Aorta (tissue), 5 donors: ENCODE measurements at places on chromosomes 7 and 10. TPM values are rescaled to one million over a fixed set of nuclear protein-coding genes. Genes with fewer than 3 reads are reported as not detected.

DNA sequence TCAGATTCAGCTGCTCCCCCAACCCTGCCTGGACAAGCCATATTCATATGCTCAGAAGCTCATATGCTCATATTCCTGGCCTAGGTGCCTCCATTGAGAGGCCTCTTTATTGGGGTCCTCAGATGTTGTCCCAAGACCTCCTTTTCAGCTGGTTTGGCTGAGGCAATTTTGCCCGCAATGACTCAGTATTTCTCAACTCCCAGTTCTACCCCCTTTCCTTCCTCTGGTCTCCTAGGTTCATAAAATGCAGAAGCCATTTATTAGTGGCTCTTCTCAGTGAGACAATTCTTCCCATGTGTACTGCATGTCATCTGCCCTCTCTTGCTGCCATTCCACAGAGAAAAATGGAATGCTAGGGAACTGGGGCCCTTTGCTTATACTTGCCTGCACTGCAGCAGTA is 110.7 kb downstream of the INHBA start:
- H3K4me1 ChIP-seq = no peaks in the 10 kb centered on the region
- no peak overlapping the region for H3K27ac ChIP-seq
- H3K27me3 ChIP-seq = no peaks in the 10 kb centered on the region
- no peaks in the 10 kb centered on the region for H3K36me3 ChIP-seq

DNA sequence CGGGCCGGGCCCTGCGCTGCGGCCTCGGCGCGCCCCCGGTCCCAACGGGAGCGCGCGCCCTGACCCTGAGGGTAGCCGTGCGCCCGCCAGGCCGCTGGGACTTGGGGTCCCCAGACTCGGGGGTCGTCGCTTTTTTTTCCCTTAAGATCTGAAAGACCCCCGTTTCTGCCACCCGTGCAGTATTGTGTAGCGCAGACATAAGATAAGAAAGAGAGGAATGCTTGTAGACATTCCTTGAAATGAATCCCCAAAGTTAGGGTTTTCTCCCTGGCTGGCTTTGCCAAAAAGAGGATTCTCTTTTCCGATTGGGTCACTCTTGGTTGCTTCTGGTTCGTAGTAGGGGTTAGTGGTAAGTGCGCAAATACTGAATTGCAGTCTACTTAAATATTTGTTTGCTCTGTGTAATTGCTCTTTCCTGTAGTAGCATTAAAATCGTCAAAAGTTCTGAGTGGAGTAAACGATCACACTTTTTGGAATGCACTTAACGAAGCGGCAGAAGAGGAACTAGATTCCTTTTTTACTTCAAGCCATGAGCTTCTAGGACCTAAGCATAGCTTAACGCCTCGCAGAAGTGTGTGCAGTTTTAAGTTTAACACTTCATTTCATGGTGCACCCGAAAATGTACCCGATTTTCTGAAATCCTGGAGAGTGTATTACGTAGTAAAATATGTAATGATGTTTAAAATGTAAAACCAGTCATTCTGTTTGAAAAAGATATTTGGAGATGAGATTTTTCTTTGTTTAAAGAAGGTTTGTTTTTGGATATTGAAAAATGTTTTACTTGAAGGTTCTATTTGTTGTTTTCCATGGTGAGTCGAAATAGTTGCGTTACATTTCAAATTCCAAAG is 1.3 kb downstream of the CUL1 start:
- H3K4me1 ChIP-seq = peaks cover 7% of the 10 kb centered on the region
- DNase-seq = no peak
- H3K4me3 ChIP-seq = peak overlapping the region; percentile 99
- H3K27me3 ChIP-seq = no peaks in the 10 kb centered on the region

DNA sequence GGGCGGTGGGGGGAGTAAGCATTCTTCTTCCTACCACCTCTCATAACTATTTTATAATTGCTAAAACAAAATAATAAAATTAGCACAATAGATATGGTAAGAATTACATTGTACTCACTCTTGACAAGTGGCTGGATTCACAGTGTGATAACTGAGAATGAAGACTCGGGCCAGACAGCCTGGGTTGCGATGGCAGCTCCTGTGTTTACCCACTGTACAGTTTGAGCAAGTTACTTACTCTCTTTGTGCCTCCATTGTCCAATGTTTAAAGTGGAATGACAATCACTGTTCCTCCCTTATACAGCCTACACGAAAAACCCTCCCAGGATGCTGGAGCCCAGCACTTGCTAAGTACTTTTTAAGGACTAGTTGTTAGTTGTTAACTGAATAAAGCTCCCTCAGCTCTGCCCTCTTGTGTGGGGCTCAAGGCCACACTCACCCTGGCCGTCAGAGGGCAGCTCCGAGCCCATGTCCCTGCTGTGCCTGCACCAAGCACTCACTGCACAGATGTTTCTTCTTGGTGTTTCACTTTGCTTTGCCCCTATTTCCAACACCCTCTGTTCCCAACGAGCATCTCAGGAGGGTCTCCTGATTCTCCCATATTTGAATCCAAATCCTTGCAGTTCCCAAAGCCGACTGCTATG is 56.4 kb upstream of the NPS start:
- H3K27me3 ChIP-seq = no peaks in the 10 kb centered on the region
- no peak overlapping the region for H3K27ac ChIP-seq
- no peaks in the 10 kb centered on the region for H3K4me1 ChIP-seq
- H3K4me3 ChIP-seq = no peak overlapping the region
- H3K36me3 ChIP-seq = no peaks in the 10 kb centered on the region

The TMEM196 gene
- polyA plus RNA-seq = not detected

DNA sequence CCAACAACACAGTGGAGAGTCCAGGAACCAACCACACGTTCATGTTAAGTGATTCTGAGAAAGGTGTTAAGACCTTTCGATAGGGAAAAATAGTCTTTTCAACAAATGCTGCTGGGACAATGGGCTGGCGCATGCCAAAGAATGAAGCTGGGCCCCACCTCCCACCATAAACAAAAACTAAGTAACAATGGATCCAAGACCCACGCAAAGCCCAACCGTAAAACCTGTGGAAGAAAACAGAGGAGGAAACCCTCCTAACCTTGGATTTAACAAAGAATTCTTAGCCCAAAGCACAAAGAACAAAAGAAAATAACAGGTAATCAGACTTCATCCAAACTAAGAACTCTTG is 272.8 kb downstream of the ELFN1 start:
- H3K4me3 ChIP-seq = no peak overlapping the region
- no peaks in the 10 kb centered on the region for H3K36me3 ChIP-seq
- no peaks in the 10 kb centered on the region for H3K27me3 ChIP-seq
- no peak for DNase-seq
- H3K4me1 ChIP-seq = no peaks in the 10 kb centered on the region

The FRA10AC1 gene
- polyA plus RNA-seq = 15.0 TPM

- no peaks in the 10 kb centered on the region for H3K36me3 ChIP-seq
- H3K27me3 ChIP-seq = no peaks in the 10 kb centered on the region
- H3K27ac ChIP-seq = no peak overlapping the region
- no peak overlapping the region for H3K4me3 ChIP-seq
- peaks cover 1% of the 10 kb centered on the region for H3K4me1 ChIP-seq
- no peak for DNase-seq
These were observed 130.1 kb upstream of the INHBA start for GRCh38 chr7:41832941-41833340.

DNA sequence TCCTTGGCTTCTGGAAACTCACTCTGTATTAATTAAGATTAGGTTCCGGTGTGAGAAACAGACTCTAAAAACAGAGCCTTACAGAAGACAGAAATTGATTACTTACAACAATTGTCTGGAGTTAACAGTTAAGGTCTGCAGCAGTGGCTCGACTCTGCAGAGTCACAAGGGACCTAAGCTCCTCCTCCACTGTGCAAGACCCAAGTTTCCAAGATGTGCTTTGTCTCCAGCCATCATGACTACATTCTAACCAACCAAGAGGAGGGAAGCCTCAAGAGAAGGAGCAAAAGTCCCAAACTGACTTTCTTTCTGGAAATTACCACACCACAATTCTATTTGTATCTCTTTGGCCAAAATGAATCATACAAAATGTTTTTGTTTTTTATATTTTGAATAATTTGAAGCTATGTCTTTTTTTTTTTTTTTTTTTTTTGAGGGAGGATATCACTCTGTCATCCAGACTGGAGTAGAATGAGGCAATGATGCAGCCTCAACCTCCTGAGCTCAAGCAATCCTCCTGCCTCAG is 14.2 kb upstream of the ODAD2 start:
- H3K27ac ChIP-seq = no peak overlapping the region
- H3K4me3 ChIP-seq = no peak overlapping the region
- no peaks in the 10 kb centered on the region for H3K4me1 ChIP-seq
- no peak for DNase-seq
- H3K36me3 ChIP-seq = no peaks in the 10 kb centered on the region

The MLXIPL gene
- polyA plus RNA-seq = 13.5 TPM
